Large intestine (tissue), 12 donors: ENCODE measurements at places on chromosomes 4 and X. TPM values are rescaled to one million over a fixed set of nuclear protein-coding genes. Genes with fewer than 3 reads are reported as not detected.

The ARMCX1 gene
- 37.1 TPM for polyA plus RNA-seq

The YIPF7 gene
- polyA plus RNA-seq, result 0.22 TPM

The ASMTL gene
- 25.9 TPM for polyA plus RNA-seq

The CSAG2 gene
- polyA plus RNA-seq, result not detected

The CENPVL1 gene
- 0.19 TPM for polyA plus RNA-seq

The DNASE1L1 gene
- 26.2 TPM for polyA plus RNA-seq

The REPS2 gene
- polyA plus RNA-seq, result 3.7 TPM

The PAGE2B gene
- 0.57 TPM for polyA plus RNA-seq

The ARX gene
- 1.8 TPM for polyA plus RNA-seq

The TMPRSS11B gene
- 0.03 TPM for polyA plus RNA-seq

The AKAP4 gene
- polyA plus RNA-seq, result 0.07 TPM

The ADGRA3 gene
- polyA plus RNA-seq, result 51.5 TPM

The TCEANC gene
- polyA plus RNA-seq, result 3.6 TPM

The TCEAL7 gene
- polyA plus RNA-seq, result 27.3 TPM

The PNMA3 gene
- polyA plus RNA-seq, result 65.1 TPM

The FAM133A gene
- polyA plus RNA-seq, result 0.24 TPM

The SLC9B1 gene
- polyA plus RNA-seq, result 1.0 TPM

The PRKX gene
- polyA plus RNA-seq, result 7.3 TPM

The CPE gene
- polyA plus RNA-seq, result 162 TPM

The GPR173 gene
- polyA plus RNA-seq, result 7.8 TPM

The SRP72 gene
- polyA plus RNA-seq, result 66.3 TPM

The TEX13C gene
- polyA plus RNA-seq, result not detected

The SPIN4 gene
- 9.3 TPM for polyA plus RNA-seq

The NOX1 gene
- polyA plus RNA-seq, result 1.8 TPM

The NSDHL gene
- polyA plus RNA-seq, result 19.7 TPM

The WNK3 gene
- polyA plus RNA-seq, result 1.4 TPM
